Breast epithelium (tissue), 4 donors: ENCODE measurements at places on chromosomes 13 and 19. TPM values are rescaled to one million over a fixed set of nuclear protein-coding genes. Genes with fewer than 3 reads are reported as not detected.

DNA sequence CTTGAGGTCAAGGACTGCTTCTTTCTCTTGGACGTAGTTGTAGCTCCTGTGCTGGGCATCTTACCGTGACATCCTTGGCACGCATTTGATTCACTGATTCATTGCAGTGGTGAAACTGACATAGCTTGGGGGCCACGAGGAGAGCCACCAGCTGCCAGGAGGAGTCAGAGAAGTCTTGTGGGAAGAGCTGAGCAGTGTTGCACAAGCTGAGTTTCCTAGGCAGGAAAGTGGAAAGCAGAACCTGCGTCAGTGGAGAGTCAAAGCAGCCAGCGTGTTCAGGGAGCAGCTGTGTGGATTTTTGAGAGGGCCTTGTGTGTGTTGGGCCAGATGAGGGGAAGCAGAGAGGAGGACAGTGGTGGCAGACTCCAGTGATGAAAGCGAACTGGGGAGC, 5.3 kb upstream of the GPR183 start:
- no peaks in the 10 kb centered on the region for H3K27me3 ChIP-seq
- no peak for DNase-seq
- no peak overlapping the region for H3K4me3 ChIP-seq
- H3K4me1 ChIP-seq: no peaks in the 10 kb centered on the region

GRCh38 chr19:8469613-8470368, 25.0 kb downstream of the HNRNPM start:
- no peak overlapping the region for H3K4me3 ChIP-seq
- H3K27ac ChIP-seq: no peak overlapping the region
- DNase-seq: no peak
- H3K36me3 ChIP-seq: peaks cover 14% of the 10 kb centered on the region

DNA sequence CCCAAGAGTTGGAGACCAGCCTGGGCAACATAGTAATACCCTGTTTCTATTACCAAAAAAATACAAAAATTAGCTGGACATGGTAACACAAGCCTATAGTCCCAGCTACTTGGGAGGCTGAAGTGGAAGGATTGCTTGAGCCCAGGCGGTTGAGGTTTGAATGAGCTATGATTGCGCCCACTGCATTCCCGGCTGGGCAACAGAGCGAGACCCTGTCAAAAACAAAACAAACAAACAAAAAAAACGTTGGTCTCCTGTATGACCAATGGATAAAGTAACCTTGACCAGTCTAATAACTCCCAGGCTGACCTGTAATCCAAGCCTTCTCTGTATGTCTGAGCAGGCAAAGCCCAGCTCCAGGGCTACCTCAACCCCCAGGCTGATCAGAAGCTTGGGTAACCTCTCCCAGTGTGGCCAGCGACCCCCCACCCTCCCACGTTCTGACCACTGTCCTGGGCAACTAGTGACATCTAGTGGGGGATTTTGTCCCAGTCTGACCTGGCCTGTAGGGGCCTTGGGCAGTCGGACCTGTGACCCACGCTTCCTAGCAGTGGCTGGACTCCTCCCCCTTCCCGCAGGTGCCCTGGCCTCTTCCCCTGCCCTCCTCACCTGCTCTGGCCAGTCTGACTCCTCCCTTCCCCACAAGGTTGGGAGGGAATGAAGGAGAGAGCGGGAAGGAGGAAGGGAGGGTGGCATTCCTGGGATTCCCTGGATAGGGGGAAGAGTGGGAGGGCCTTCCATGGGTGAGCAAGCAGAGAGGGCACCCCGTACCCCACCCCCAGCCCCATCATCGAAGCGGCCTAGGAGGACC, 1.0 kb upstream of the BCAM start:
- H3K27me3 ChIP-seq: no peaks in the 10 kb centered on the region
- H3K4me3 ChIP-seq: no peak overlapping the region
- DNase-seq: peak; percentile 77

GRCh38 chr13:64884976-64885375, 2345.2 kb downstream of the PCDH9 start:
- no peak for DNase-seq
- no peak overlapping the region for H3K4me3 ChIP-seq
- H3K4me1 ChIP-seq: no peaks in the 10 kb centered on the region
- H3K27me3 ChIP-seq: no peaks in the 10 kb centered on the region

DNA sequence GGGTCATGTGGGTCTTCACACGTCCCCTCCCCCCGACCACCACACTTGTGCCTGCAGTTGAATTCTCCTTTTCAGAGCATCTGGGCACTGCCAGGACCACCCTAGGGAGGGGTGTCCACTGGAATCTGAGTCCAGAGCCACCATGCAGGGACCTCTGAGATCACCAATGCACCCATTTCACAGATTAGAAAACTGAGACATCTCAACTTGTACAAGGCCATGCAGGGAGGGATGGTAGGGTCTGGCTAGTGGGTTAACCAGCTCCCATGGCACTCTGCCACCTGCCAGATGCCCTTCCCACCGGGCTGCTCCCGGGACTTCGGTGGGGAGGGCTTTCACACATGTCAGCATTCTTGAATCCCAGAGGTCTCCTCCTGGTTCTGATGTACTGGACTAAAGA, 44.3 kb upstream of the C19orf12 start:
- H3K36me3 ChIP-seq: no peaks in the 10 kb centered on the region
- no peak for DNase-seq
- H3K4me1 ChIP-seq: no peaks in the 10 kb centered on the region
- H3K27ac ChIP-seq: no peak overlapping the region
- H3K27me3 ChIP-seq: no peaks in the 10 kb centered on the region
- H3K4me3 ChIP-seq: no peak overlapping the region

DNA sequence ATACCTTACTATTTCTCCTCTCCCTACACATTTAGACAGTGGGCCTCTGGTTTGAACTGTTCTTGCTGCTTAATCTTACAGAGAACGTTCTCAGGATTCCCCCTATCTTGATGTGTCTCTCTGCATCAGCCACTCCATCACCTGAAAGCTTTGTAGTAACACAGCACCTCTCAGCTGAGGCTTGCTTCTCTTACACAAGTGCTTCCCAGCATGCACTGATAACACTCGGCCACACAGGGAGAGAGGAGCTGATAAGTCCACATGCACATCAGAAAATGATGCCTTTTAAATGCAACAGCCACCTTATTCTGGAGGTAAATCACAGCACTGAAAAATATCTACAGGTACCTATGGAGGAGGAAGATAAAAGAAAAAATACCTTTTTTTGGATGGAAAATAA, 192.2 kb upstream of the TSHZ3 start:
- no peak overlapping the region for H3K4me3 ChIP-seq
- no peak for DNase-seq
- no peaks in the 10 kb centered on the region for H3K36me3 ChIP-seq
- H3K27ac ChIP-seq: no peak overlapping the region
- H3K27me3 ChIP-seq: no peaks in the 10 kb centered on the region
- no peaks in the 10 kb centered on the region for H3K4me1 ChIP-seq

DNA sequence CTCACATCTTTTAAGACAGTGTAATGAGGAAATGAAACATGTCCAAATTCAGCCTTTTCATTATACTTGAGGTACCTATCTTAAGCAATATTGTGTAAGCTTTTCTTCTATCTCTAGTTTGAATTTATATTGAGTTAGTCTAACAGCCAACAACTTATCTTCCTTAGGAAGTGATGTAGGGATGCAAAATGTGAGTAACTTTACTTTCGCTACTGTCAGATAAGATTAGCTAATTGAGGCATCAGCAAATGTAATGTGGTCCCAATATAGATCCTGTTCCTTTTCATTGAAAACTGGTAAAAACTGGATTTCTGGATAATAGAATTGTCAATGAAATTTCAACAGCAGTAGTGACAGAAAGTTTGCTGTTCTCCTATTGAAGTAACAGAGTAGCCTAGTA, 902.2 kb downstream of the GPC5 start:
- no peak overlapping the region for H3K4me3 ChIP-seq
- no peaks in the 10 kb centered on the region for H3K36me3 ChIP-seq
- no peak for DNase-seq
- H3K27me3 ChIP-seq: no peaks in the 10 kb centered on the region
- H3K27ac ChIP-seq: no peak overlapping the region
- no peaks in the 10 kb centered on the region for H3K4me1 ChIP-seq

- H3K27ac ChIP-seq: no peak overlapping the region
- H3K4me3 ChIP-seq: no peak overlapping the region
- H3K4me1 ChIP-seq: no peaks in the 10 kb centered on the region
Measured at GRCh38 chr13:20173116-20173746, 12.4 kb upstream of the GJA3 start.

DNA sequence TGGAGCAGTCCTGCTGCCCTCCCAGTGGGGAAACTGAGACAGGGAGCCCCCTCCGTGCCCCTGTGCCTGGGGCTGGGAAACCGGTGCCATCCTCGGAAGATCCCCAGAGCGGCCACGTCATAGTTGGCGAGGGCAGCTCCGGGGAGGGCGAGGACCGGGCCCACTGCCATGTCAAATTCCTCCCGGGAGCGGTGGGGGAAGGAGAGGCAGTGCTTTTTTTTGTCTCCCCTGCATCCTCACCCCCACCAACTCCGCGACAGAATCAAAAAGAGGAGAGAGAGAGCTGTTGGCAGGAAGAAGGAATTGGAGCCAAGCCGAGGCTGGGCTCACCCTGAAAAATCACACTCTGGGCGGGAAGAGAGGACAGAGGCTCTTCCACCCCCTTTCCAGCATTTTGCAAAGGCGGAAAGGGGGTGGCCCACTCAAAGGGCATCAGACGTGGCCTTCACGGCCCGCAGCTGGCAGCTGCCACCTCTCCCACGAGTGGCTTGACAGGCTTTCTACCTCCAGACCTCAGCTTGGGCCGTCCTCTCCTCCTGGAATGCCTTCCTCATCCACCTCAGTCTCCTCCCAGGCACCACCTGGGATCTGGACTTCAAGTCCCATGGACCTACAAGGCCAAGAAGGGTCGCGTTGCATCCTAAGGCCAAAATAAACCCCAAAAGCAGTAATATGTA, 19.6 kb upstream of the NFIC start:
- H3K36me3 ChIP-seq: no peaks in the 10 kb centered on the region
- H3K4me3 ChIP-seq: peak overlapping the region; percentile 20
- peak; percentile 87 for DNase-seq

DNA sequence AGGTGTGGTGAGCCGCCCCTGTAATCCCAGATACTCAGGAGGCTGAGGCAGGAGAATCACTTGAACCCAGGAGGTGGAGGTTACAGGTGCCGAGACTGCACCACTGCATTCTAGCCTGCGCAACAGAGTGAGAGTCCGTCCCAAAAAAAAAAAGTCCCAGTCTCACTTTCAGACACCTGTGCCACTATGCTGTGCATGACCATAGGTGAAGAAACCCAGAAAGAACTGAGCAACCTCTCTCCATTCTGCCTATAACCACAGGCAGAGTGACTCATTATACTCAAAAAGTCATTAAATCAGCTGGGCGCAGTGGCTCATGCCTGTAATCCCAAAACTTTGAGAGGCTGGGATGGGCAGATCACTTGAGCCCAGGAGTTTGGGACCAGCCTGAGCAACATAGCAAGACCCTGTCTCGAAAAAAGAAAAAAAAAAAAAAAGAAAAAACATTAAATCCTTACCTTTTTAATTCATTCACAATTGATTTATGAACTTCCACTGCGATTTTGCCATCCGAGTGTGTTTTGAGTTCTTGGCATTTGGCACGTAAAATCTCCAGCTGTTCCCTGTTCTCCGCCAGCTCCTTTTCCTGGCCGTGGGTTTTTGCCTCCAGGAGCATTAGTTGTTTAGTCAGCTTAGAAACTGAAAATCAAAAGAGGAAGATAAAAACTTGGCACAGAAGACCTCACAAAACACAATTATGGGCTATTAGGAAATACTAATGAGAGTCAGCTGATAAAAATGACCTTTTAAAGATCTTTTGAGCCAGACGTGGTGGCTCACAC, 45.5 kb upstream of the SLC7A9 start:
- no peaks in the 10 kb centered on the region for H3K27me3 ChIP-seq
- H3K27ac ChIP-seq: no peak overlapping the region
- no peaks in the 10 kb centered on the region for H3K4me1 ChIP-seq
- no peaks in the 10 kb centered on the region for H3K36me3 ChIP-seq
- no peak for DNase-seq

DNA sequence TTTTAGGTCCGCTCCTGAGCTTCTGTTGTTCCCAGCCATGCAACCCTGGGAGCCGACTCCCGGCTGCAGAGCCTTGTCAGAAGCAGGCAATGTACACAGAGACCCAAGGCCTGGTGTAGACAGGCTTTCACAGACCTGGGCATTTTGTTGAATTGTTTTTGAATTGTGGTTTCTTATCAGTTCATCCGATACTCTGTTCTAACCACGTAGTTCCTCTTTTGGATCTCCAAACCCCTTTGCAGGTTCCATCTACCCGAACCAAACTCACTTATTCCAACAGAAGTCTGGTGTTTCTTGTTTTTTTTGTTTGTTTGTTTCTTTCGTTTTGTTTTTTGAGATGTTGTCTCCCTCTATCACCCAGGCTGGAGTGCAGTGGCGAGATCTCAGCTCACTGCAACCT, 6.3 kb upstream of the NLRP2 start:
- no peak for DNase-seq
- no peaks in the 10 kb centered on the region for H3K27me3 ChIP-seq
- no peaks in the 10 kb centered on the region for H3K4me1 ChIP-seq

GRCh38 chr13:110869805-110870706, 44.8 kb downstream of the ANKRD10 start:
- peak overlapping the region; percentile 31 for H3K4me3 ChIP-seq
- H3K27me3 ChIP-seq: no peaks in the 10 kb centered on the region
- no peaks in the 10 kb centered on the region for H3K36me3 ChIP-seq
- DNase-seq: peak; percentile 90

GRCh38 chr13:99731747-99732146, 230.5 kb downstream of the TM9SF2 start:
- H3K36me3 ChIP-seq: no peaks in the 10 kb centered on the region
- no peak overlapping the region for H3K27ac ChIP-seq
- DNase-seq: no peak
- H3K27me3 ChIP-seq: no peaks in the 10 kb centered on the region
- H3K4me3 ChIP-seq: no peak overlapping the region
- H3K4me1 ChIP-seq: no peaks in the 10 kb centered on the region

DNA sequence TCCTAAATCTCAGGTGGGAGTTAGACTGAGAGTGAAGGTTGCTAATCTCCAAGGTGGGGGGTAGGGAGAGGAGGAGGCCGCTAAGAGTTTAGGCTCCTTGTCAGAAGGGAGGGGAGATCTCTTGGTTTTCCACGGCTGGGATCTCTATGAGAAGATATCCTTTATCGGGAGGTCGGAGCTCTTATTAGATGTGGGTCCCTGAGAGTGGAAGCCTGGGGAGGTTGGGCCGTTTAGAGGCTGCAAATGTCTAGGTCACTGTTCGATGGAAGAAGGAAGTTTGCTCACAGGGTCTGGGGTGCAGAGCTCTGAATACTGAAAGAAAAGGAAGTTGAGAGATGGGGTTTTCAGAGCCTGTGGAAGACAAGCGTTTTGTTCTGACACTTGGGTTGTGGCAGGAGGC, 3.8 kb downstream of the MYADM start:
- peaks cover 5% of the 10 kb centered on the region for H3K4me1 ChIP-seq
- peaks cover 11% of the 10 kb centered on the region for H3K36me3 ChIP-seq
- no peak overlapping the region for H3K4me3 ChIP-seq
- H3K27me3 ChIP-seq: no peaks in the 10 kb centered on the region

ZNF497 gene
- total RNA-seq: 5.3 TPM

IL12RB1 gene
- 2.1 TPM for total RNA-seq

SLC35E1 gene
- total RNA-seq: 44.9 TPM

ZNF441 gene
- 17.6 TPM for total RNA-seq

ADAMTS10 gene
- total RNA-seq: 23.4 TPM

LILRA2 gene
- 4.2 TPM for total RNA-seq

GNG8 gene
- total RNA-seq: not detected
